Stimulated activated CD4-positive, alpha-beta T cell treated with anti-CD3 and anti-CD28 coated beads, TNF-alpha, amount 100 ng/mL, for 1 hour (primary cell): ENCODE measurements at places on chromosomes 1 and 21.

GRCh38 chr1:9143250-9143649 is 14.3 kb upstream of the GPR157 start:
- no peak for DNase-seq

DNA sequence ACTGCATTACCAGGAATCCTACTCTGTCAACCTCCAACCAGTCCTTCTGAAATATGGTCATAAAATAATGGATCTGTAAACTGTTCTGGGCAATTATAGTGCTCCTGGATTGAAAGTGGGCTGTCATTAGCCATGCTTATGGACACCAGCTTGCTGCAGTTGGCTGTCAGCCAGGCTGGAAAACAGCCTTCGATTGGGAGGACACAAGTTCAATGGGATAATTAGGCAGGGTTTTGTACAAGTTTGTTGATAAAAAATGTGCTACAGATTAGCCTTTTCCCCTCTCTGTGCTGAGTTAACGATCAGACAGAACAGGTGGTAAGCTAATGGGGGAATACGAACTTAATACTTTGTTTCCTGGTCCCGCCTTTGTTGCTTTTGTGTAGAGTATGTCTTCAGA is 413.9 kb downstream of the DUSP10 start:
- no peak for DNase-seq

- DNase-seq, result no peak
Measured at GRCh38 chr1:179818260-179818659, 59.3 kb downstream of the TOR1AIP2 start.

- no peak for DNase-seq
Measured at GRCh38 chr21:15620892-15621291, 108.9 kb upstream of the USP25 start.

DNA sequence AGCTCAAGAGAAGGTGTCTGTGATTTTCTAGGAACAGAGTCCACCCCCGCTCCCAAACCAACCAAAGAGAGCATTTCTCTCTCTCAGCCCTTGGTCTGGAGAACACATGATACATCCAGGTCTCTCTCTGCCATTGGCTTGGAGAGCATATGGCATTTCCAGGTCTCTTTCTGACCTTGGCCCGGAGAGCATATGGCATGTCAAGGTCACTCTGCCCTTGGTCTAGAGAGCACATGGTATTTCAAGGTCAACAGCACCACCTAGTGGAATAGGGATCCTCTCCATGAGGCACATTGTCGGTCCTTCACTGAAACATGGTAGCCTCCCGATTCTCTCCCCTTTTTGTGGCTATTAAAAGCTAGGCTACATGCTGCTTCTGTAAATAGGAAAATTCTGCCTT is 437.7 kb upstream of the OLFM3 start:
- DNase-seq, result no peak

DNA sequence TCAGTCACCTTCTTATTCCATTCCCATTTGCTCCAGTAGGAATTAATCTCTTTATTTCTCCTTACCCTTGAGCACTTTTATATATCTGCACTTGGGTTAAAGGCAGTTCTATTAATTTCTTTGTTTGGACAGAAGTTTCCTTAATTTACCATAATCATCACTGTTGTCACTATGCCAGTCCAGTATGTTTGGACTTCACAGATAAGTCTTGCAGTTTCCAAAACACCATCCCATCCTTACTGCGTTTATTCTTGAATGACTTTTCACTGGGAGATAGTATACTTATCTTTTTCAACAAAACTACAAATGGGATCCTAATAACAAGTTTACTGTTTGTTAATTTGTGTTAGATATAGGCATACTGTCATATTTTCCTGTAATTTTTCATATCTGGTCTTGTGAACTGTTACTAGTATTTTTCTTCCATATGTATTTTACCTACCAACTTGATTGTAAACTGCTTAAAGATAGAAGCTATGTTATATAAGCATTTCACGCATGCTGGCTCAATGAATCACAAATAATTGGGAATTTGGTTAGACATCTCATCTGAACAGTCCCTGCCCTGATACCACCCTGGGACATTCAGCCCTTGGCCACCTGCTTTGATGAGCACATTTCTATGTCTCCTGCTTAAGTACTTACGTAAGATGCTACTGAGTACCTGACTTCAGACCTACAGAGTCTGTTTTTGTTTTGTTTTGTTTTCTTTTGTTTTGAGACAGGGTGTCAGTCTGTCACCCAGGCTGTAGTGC is 78.2 kb downstream of the OLFML2B start:
- no peak for DNase-seq

- DNase-seq, result no peak
Measured at GRCh38 chr1:172144445-172145061, 275.9 kb upstream of the C1orf105 start.

GRCh38 chr1:96525657-96526557 is 195.7 kb upstream of the PTBP2 start:
- DNase-seq, result no peak

- DNase-seq, result no peak
Measured at GRCh38 chr1:219837274-219837993, 90.9 kb downstream of the SLC30A10 start.

GRCh38 chr1:55326496-55327243 is 111.5 kb upstream of the USP24 start:
- DNase-seq, result no peak

DNA sequence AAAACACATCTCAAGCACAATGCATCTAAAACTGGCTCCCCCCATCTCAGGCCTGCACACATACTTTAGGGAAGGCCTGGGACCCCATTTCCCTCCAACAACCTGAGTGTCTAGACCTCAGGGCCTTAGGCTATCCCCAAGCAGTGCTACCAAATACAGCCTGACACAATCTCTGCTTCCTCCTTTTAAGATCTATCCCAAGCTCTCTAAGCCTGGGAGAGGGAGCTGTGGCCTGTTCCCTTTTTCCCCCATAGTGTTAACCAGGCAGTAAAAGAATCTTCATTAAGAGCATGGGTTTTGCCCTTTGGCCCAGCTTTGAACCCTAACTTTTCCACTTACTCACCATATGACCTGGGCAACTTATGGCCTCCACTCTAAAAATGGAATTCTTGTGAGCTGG is 10.8 kb upstream of the COL8A2 start:
- no peak for DNase-seq

DNA sequence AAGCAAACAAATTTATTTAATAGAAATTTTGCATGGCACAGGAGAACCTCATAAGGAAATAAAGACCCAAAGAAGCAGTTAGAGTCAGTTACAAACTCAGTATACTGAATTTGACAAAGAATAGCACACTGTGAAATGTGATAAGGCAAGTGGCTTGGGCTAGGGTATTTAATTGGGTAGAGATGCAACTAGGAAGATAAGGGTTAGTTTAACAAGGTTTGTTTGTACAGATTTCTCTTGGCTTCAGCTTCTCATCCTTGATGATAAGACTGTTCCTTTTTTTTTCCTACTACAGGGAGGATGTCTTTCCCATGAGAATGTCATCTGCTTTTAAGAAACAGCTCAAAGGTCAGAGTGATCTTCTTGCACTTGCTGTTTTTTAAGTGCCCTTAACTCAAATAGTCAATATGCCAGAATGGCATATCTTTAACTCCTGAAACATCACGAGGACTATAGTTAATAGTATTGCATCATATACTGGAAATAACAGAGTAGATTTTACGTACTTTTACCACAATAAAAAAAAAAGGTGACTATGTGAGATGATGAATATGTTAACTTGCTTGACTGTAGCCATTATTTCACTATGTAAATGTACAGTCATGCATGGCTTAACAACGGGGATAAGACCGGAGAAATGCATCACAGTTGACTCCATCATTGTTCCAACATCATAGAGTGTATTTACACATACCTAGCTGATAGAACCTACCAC is 9.2 kb upstream of the TRAF3IP3 start:
- no peak for DNase-seq

GRCh38 chr1:84164161-84164560 is 20.1 kb downstream of the PRKACB start:
- no peak for DNase-seq

- no peak for DNase-seq
Measured at GRCh38 chr1:30761381-30762151, 4.0 kb upstream of the LAPTM5 start.

DNA sequence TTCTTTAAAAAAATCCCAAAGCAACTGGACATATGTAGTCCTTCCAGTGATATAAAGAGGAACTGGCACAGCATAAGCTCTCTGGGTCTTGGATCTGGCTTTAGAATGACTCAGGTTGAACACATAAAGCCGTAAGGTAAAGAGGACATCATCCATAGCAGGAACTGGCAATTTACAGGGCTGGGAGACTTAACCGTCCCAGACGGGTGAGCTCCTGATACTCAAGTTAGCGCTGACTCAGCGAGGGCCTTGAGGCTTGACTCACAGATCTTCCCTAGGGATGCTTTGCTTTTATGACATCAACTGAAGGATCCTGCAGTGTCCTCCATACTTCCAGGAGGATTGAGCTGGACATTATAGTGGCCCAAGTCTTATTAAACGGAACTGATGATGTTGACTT is 154.1 kb downstream of the CLIC6 start:
- DNase-seq, result no peak

DNA sequence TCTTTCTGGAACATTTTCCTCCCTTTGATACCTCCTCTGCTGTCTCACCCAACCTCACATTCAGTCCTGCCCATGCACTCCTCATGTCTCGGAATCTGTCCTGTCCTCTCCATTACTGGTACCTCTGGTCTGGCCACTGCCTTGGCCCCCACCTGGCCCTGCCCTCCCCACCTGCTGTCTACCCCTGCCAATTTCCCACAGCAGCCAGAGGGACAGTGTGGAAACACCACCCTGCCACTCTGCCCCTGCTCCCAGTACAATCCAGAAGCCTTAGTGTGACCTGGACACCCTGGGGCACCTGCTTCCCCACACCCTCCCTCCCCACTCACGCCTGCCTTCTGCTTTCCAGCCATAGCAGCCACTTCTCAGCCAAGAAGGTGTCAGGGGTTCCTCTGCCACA is 534.4 kb downstream of the MATN1 start:
- DNase-seq, result no peak

DNA sequence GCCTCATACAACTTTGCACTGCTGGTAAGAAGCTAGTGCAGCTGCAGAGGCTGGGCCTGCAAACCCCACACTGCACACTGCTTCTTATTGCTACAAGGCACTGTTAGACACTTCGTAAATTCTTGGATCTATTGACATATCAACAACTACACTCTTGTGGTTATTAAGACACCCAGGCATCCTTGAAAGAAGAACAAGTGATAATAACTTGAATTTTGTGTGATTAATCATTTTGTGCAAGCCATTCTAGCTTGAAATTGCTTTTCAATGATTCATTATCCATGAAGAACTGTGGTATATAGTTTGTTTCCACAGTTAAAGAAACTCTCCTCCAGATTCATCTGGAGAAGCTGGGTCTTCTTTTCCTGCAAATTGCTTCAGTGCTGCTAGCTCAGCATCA is 33.7 kb upstream of the IFI44L start:
- no peak for DNase-seq

GRCh38 chr1:21596174-21596573 is 73.0 kb downstream of the RAP1GAP start:
- DNase-seq, result no peak

DNA sequence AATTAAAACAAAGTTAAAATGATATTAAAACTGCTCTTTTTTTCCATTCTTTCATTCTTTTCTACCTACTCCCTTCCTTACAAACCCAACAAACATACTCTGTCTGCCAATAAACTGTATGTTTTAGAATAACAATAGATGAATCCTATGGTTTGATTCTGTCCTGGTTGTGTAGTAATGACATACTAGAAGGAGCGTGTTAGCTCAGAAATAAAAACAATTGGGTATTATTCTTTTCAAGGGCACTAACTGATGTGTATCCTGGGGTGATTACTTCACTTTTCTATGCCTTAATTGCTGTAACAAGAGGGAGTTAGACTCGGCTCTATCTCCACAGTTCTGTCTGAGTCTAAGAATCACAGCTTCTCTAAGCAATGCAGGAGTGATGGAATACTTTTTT is 194.4 kb downstream of the GIPC2 start:
- DNase-seq, result no peak
